ENCODE measurements at places on chromosomes 2 and 18.

GRCh38 chr18:2890606-2891005 lies 43.8 kb downstream of the EMILIN2 start:
- no peak for DNase-seq

DNA sequence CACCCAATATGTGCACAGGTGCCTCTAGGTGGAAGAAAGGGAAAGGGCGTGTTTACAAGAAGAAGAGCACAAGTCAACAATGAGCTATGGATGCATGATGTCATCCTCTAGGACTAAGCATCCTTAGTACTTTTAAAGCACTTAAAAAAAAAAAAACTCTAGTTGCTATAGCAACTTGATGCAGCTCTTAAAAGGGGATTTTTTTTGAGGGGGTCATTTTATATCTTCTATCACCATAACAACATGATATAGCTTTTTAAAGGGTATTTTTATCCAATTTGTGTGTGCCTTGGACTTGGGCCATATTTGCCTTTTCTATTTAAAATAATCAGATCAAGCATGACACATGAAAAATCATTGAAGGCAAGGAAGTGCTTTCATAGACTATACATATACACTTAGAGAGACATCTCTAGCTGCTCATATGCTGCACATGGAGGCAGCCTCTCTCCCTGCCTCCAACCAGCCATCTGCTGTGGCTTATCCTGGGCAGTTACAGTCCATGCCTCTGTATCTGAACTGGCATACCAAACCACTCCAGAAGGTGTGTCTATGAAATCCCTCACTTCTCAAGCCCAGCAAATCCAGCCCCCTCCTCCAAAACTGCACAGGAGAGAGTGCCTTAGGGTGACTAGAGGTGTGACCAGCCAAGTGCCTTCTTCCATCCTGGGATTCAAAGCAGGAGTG lies 165.4 kb downstream of the MSH2 start:
- DNase-seq, result no peak

- peak; percentile 49 for DNase-seq
These were observed 1.1 kb upstream of the CXCR4 start for GRCh38 chr2:136118819-136119716.

- DNase-seq, result no peak
These were observed 238.8 kb downstream of the LDLRAD4 start for GRCh38 chr18:13457327-13457726.

DNA sequence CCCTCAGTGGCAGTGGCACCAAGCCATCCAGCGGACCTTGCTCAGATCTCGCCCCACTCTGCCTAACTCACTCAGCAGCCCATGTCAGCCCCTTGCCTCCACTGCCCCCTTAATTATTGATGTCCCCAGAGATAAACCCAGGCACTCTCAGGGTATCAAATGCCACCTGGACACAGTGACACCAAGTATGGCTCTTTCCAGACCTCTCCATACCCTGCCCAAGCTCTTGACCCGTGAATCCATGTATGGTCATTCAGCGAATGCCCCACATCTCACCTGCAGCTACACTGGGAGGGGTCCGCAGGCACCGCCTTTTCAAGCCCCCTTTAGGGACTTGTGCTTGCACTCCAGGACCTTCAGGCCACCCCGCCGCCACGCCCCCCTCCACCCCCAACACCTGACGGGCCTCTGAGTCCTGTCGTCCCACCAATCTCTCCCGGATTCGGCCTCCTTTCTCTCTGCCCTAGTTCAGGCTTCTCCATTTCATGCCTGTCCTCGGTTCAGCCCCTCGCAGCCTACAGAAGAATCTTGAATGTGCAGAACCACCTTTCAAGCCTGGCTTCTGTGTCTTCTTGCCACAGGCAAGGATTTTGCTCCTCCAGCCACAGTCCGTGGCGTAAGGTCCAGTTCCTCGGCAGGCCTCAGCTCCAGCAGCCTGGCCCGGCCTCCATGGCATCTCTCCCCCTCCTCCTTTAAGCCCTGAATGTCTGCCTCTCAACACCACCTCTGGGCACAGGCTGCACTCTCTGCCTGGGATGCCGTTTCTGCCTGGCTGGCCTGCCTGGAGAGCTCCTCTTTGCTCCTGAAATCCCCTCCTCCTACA lies 54.1 kb upstream of the ODC1 start:
- DNase-seq, result no peak

GRCh38 chr2:63023444-63023843 lies 27.2 kb upstream of the OTX1 start:
- DNase-seq, result peak; percentile 83

DNA sequence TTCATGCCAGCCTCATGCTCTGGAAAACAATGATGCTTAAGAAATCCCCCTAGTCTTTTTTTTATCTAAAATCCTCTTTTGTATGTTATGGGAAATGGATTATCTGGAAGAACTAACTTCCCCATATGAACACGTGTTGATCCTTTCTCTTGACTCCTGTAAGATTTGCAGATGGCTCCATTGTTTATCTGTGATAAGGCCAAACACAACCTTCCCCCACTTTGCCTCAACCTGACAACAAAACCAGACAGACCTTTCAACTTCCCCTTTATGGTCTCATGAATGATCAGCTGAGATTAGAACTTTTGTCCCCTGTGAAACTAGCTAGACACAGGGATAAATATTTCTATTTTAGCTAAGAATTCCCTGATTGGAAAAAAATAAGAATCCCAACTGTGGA lies 828.0 kb upstream of the CDH2 start:
- no peak for DNase-seq

DNA sequence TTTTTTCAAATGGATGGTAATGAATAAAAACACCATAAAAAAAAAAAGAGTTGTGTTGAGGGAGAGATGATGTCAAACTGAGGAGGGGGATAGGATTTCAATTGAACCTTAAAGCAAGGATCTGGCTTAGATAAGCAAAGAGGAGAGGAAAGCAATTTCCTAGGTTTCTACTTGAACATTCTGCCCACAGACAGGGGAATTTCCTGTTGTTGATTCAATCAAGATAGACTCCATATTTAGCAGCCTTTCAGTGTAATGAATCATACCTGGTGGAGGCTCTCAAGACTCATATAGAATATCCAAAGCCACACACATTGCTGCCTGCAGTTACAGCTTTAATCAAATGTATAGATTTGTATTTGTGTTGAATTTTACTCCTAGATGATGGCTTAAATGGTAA lies 294.4 kb upstream of the PIK3C3 start:
- DNase-seq, result no peak

GRCh38 chr2:239917957-239918481 lies 107.1 kb downstream of the NDUFA10 start:
- no peak for DNase-seq

DNA sequence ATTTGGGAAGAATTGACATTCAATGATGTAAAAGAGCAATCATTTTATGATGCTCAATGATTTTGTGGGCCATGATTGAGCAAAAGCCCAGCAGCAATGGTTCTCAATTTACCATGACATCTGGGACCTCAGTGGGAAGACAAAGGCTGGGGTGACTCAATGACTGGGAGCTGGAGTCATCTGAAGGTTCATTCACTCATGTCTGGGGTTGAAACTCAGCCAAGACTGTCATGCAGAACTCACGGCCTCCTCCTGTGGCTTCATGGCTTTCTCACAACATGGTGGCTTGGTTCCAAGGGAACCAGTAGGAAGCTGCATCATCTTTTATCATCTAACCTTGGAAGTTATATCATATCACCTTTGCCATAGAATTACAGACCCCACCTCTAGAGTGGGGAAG lies 45.1 kb upstream of the CD226 start:
- no peak for DNase-seq

DNA sequence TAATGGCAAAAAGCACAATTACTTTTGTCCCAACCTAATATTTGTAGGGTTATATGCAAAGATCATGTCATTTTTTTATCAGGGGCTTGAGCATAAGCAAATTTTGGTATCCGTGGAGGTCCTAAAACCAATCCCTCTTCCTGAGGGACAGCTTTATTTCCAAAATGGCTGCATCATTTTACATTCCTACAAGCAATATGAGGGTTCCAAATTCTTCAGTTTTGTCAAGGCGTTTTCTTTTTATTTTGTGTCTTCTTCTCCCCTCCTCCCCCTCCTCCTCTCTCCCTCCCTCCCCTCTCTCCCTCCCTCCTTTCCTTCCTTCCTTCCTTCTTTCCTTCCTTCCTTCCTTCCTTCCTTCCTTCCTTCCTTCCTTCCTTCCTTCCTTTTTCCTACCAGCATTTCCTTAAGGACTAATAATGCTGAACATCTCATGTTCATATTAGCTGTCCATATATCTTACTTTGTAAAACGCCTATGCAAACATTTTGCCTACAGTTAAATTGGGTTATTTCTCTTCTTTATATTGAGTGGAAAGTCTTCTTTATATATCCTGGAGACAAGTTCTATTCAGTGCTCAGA lies 881.8 kb downstream of the DCDC2C start:
- no peak for DNase-seq

GRCh38 chr2:235779444-235779896 lies 285.6 kb downstream of the AGAP1 start:
- DNase-seq, result peak; percentile 94

DNA sequence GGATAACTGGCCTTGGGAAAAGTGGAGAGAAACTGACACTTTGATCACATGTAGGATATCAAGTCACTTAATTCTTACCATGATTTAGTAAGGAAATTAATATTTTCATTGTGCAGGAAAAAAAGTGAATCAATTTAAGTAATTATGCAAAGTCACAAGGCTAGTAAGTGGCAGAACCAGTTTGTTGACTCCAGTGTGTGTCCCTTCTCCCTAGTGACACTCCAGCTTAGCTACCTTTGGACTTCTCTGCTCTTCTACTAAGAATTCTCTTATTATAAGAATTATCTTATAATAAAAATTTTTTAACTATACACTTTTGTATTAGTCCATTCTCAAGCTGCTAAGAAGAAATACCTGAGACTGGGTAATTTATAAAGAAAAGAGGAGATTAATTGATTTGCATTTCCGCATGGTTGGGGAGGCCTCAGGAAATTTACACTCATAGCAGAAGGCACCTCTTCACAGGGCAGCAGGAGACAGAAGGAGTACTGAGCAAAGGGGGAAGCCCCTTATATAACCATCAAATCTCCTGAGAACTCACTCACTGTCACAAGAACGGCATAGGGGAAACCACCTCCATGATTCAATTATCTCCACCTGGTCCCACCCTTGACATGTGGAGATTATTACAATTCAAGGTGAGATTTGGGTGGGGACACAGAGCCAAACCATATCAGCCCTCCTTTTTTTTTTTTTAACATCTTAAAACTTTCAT lies 13.6 kb downstream of the COL4A4 start:
- DNase-seq, result no peak

DNA sequence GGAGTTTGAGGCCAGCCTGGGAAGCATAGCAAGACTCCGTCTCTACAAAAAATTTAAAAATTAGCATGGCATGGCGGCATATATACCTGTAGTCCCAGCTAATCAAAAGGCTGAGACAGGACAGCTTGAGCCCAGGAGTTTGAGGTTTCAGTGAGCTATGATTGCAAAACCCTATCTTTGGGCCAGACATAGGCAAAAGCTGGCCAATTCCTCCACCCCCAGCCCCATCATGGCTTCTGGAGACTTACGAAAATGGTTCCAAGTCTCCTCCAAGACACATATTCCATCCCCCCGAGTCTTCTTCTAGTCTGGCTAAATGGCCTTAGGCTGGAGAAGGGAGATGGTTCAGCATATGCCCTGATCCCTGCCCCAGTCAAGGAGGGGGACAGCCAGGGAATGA lies 172.8 kb upstream of the HAAO start:
- DNase-seq, result no peak

DNA sequence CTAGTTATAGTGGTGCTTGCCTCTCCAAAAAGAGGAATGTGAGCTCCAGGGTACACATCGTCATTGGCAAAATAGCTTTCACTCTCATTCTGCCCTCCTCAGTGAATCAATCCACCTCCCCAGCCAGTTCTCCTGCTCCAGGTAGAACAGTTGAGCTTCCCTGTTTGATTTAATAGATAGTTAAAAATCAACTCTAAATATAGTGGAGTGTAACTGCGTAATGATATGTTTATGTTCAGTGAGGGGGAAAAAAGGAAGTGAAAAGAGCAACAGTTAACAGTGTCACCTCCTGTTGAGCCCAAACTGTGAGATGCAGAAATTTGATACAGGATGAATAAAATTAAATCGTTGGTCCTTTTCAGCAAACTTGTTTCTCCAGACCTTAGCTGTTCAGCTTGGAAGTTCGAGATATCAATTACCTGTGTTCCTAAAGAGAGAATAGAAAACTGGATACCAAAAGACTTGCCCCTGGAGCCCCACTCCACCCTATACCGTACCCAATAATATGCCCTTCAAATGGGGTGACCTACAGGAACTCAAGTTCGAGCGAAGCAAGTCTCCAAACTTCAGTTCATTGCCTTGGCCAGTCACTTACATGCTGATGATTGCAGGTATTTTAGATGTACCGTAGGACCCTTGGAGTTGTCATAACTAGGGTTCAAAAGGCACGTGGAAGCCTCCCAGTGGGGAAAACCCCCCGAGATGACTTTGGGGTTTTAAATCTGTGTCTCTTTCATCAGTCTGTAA lies 708.4 kb downstream of the RNF144A start:
- no peak for DNase-seq

DNA sequence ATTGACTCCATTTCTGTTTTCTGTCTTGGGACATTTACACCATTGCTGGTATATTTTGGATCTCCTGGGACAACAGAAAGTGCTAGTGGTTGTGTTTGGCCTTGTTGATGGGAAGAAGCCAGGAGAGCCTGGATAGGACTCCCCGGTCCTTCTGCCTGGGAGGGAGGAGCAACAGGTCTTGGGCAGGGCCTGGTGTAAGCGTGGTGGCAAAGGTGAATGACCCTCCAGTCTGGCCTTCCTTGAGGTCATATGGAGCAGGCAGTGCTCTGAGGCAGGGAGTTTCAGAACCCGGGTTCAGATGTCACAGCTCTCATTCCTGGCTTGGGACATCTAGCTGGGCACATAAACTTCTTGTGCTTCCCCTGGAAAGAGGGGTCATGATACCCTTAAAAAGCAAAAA lies 56.0 kb upstream of the RBM44 start:
- no peak for DNase-seq

- DNase-seq, result no peak
These were observed 36.1 kb downstream of the GLI2 start for GRCh38 chr2:120771781-120772208.

- DNase-seq, result no peak
These were observed 31.8 kb downstream of the AGFG1 start for GRCh38 chr2:227503433-227504406.

GRCh38 chr2:8684878-8685696 lies 3.2 kb downstream of the ID2 start:
- peak; percentile 72 for DNase-seq

All from GM23338 (cell line).